Esophagus squamous epithelium (tissue), 5 donors: ENCODE measurements at places on chromosomes 5 and 9.

GRCh38 chr5:3347741-3348140 is 247.9 kb upstream of the IRX1 start:
- DNase-seq = no peak

- DNase-seq = no peak
These were observed 55.8 kb upstream of the ABL1 start for GRCh38 chr9:130779153-130779855.

DNA sequence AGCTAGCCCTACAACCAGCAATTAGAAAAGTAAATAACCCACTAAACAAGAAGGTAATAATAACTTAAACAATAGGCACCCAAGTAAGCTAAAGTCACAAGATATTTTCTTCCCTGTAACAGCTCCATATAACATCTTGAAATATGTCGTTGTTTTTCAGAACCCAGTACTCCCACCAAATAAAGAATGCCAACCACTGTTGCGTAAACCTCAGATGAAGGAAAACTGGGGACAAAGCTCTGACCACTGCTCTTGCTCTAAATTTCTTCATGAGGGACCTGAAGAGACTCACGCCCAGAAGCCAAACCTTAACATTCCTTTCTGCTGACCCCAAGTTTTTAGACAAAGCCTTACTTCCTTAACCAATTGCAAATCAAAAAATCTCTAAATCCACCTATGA is 267.7 kb upstream of the GAS1 start:
- DNase-seq = no peak

DNA sequence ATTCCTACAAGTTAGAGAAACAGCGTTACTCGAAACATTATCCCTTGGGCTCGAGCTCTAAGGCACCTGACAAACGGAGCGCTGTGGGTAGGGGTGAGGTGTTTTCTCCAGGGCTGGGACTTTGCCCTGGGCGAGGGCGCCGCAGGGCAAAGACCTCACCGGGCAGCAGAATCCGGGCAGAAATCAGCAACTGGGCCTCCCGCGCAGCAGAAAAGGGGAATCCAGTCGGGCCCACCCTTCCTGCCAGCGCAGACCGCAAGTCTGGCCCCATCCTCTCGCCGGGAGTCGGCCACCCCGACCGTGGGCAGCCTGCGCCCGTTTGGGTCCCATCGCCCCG is 430 bp upstream of the MSH3 start:
- DNase-seq = no peak

GRCh38 chr5:140038373-140038957 is 4.6 kb downstream of the NRG2 start:
- DNase-seq = no peak

- DNase-seq = no peak
These were observed 3.7 kb upstream of the IFNB1 start for GRCh38 chr9:21081451-21081850.

DNA sequence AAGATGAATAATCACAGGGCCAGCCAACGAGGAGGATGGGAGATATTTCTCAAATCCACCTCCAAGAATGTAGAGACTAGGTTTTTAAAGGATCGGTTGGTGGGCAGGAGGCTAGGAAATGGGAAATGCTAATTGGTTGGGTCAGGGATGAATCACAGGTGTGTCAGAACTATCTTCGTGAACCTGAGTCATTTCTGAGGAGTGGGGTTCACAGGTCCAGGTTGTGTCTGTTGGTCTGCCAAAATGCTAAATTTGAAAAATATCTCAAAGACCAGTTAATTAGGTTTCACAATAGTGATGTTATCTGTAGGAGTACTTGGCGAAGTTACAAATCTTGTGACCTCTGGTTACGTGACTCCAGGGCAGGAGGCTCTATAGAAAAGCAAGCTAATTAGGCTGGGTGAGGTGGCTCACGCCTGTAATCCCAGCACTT is 2.6 kb upstream of the PLAA start:
- no peak for DNase-seq

- DNase-seq = no peak
These were observed 39.1 kb upstream of the PJA2 start for GRCh38 chr5:109448838-109449237.

DNA sequence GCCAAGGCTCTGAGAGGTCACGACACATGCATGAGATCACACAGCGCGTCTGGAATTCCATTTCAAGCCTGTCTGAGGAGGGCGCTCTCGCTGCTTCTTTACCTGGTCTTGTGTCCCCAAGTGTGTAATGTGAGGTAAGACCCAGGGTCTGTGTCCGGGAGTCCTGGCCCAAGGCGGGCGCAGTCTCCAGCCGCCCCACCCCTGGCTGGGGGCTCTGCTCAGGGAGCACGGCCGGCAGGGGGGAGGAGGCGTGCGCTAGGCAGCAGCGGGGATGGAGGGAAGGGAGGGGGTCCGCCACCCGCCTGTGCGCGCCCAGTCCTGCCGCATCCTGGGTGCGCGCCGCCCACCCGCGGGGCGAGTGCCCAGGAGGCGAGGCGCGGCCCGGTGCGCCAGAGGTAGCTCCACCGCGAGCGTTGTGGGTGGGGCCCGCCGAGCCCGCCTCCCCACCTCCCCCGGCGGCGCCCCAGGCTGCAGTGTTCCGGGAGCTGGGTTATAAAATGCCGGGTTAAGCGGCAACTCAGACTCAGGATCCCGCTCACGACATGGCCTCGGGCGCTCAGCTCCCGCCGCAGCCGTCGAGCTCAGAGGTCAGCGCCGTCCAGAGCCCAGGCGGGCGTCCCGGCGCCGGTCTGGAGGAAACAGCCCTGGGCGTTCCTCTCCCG is at the start of gene CCNI2:
TSS of gene CCNI2 (plus strand) at position 473 of the 662 bp plus-strand sequence. CDS start at position 543, 70 bp downstream.
- DNase-seq = no peak

GRCh38 chr5:27482663-27483062 is 444.3 kb upstream of the CDH9 start:
- no peak for DNase-seq

DNA sequence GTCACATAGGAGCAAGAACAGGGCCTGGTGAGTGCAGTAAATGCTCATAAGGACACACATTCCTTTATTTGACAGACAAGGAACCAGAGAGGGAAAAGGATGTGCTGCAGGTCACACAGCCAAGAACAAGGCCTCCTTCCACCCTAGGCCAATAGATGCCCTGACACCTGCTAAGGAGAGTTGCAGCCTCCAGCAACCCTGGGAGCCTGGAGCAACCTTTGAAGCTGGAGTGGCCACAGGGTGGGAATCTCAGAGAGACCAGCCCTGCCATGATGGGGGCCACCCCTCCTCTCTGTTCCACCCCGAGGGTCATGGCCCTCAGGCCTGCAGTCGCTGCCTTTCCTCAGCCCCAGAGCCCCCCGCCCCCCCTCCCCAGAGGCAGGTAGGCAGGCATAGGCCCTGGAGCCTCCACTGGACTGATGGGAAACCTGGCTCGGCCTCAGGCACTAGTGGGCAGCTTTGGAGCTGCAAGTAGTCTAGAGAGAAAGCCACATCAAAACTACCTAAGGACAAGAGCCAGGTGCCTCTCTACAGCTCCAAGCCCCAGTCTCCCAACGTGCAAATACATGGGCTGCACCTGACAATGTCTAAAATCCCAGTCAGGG is 116.1 kb upstream of the SPOCK1 start:
- no peak for DNase-seq

DNA sequence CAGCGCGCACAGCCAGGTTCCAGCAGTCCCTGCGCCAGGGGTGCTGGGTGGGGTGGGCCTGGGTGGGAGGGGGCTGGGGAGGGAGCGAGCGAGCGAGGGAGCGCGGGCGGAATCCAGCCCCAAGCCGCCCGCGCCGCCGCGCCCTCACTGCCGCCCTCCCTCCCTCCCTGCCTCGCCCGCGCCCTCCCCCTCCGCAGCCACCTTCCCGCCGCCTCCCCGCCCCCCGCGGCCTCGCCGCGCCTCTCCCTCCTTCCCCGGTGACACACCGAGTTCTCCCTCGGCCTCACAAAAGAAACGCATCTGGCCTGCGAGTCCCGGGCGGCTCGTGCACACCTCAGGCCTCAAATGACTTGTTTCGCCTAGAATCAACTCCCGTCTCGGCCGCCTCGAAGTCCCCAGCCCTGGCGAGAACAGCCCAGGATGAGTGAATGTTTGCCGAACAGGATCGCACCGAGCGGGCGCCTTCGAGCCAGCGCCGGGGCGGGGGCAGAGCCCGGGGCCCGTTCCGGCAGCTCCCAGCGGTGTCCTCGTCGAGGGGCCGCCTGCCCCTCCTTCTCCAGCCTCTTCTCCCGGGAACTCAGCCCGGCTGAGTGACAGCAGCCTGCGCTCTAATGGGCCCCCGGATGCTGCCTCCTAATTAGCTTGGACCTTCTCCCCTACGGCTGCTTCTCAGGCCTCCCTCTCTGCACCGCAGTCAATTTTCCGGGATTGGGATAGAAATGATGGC is 371 bp upstream of the PITX1 start:
- DNase-seq = no peak

DNA sequence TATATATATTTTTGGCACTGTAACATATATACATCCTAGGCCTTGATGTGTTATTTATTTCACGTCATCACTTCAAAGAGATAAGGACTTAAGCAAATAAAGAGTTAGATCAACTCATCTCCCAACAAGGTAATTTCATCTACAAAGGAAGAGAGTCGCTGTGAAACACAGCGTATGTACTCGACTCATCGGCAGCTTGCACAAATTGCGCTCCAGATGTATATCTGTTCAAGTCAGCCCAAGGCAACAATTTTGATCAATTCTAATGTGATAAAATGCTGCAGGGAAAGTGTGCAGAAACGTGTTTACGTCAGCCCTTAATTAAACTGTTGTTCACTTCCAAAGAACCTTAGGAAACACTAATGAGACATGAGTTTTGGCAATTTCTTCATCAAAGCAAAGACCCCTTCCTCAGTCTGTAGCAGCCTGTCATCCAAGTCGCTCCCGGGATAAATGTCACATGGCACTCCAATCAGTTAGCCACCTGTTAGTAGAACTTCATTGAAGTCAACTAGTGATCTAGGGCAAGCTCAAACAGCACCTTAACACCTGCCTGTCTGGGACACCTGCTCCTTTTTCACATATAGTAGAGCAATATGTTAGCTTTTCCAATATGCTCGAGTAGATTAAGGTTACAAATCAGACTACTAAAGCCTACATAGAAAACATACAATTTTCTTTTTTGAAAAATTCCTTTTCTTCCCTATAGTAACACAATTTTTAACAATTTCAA is 182.4 kb downstream of the NFIB start:
- no peak for DNase-seq

- no peak for DNase-seq
These were observed 52.3 kb upstream of the JMY start for GRCh38 chr5:79183617-79184016.

- DNase-seq = no peak
These were observed 36.6 kb upstream of the RAPGEF1 start for GRCh38 chr9:131776473-131776872.

GRCh38 chr5:140800816-140801493 is at the start of gene PCDHA3:
Gene PCDHA3, plus strand, starts transcription at chr5:140801057.
- DNase-seq = no peak

DNA sequence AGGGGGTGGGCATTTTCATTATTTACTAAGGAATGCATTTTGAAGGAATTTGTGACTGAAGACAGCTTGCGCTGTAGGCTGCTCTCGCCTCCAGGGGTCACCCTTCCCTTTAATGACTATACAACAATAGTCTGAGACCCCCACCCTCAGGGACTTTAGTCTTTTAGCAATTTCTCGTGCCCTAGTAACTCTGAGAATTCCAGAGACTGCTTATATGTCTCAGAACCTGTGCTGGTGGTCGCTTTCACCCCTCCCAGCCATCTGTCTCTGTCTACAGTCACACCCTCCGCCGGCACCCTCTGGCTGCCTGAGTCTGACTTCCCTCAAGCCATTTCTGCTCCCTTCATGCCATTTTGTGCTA is 671.4 kb downstream of the NR2F1-AS1 start:
- no peak for DNase-seq

GRCh38 chr5:174323878-174324281 is 278.4 kb downstream of the NSG2 start:
- no peak for DNase-seq

DNA sequence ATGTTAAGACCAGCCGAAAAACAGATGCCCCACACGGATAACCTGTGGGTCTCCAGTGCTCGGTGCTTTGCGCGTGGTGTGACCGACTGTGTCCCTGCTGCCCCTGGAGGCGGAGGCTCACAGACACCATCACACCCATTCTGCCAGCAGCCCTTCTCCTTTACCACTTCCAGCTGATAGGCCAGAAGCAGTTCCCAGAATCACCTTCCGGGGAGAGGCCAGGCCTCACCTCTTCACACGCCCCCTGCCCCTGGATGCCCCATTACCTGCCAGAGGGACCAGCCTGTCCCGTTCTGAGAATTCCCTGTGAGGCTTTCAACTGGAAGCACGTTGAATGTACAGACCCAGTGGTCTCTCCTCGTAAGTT is 21.6 kb upstream of the LRRC14B start:
- DNase-seq = no peak

DNA sequence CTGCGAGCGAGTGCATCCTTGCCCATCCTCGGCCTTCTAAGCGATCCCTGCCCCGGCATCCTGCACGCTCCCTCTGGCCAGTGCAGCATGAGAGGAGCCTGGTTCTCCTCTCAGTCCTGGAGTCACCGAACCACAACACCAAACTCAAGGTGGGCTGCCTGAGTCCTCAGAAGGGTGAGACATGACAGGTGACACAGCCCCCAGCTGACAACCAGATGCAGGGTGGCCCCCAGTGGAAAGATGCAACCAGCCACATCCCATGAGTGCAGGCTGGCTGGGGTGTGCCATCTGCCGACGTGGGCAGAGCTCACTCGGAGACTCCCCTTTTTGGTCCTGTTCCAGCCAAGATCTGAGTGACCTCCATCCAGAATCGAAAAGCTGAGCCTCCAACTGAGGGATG is 58.4 kb downstream of the COL23A1 start:
- DNase-seq = no peak

DNA sequence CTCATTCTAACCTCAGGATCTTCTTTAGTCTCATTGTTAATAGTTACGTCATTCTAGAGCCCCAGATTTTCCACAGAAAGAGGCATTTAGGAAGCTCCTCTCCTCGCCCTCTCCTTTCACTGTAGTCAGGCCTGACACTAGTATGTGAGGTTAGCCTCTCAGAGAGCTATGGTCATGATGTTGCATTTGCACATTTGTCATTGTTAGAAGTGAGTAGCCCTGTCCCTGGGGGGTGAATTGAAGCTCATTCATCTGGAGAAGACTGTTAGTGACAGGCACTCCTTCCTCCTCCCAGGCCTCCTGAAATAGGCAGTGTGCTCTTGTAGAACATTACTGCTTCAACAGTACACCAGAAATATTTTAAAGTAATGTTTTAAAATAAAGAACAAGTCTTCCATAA is 26.6 kb upstream of the LRRTM2 start:
- no peak for DNase-seq

GRCh38 chr5:88826646-88827585 is 56.1 kb downstream of the MEF2C start:
- DNase-seq = no peak

- DNase-seq = no peak
These were observed 141.1 kb upstream of the LRRTM2 start for GRCh38 chr5:139016186-139016585.

GRCh38 chr5:95823218-95823737 is 752 bp upstream of the GLRX start:
- DNase-seq = no peak

DNA sequence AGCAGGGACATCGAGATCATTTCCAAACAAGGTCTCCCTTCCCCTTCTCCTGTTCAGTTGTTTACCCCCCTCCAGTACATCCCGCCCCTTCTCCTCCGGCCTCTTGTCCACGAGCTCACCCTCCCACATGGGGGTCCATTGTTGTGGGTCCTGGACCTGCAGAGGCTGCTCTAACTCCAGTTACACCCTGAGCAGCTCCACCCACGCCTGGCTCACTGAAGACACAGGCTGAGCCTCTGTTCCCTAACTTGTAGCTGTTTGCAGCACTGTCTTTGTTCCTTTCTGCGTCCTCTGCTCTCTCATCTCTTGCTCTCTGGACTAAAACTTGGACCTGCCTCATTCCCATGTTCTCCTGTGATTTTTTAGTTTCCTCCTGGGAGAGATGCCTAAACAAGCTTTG is 377.5 kb downstream of the MED10 start:
- no peak for DNase-seq

- no peak for DNase-seq
These were observed 201.8 kb downstream of the PAX5 start for GRCh38 chr9:36832164-36832795.
